CD4-positive, alpha-beta T cell (primary cell): ENCODE measurements at places on chromosomes 7 and 10. TPM values are rescaled to one million over a fixed set of nuclear protein-coding genes. Genes with fewer than 3 reads are reported as not detected.

- H3K36me3 ChIP-seq: no peaks in the 10 kb centered on the region
- no peaks in the 10 kb centered on the region for H3K4me1 ChIP-seq
- H3K27me3 ChIP-seq: no peaks in the 10 kb centered on the region
Observed at GRCh38 chr7:22154143-22154529, 202.8 kb downstream of the RAPGEF5 start.

- H3K36me3 ChIP-seq: peaks cover 14% of the 10 kb centered on the region
- peak overlapping the region; percentile 97 for H3K4me3 ChIP-seq
- H3K27me3 ChIP-seq: no peaks in the 10 kb centered on the region
Observed at GRCh38 chr10:100998183-100998990, 1.2 kb upstream of the LZTS2 start.

- H3K27ac ChIP-seq: no peak overlapping the region
- no peak for DNase-seq
- no peaks in the 10 kb centered on the region for H3K4me1 ChIP-seq
- H3K27me3 ChIP-seq: no peaks in the 10 kb centered on the region
- no peak overlapping the region for H3K4me3 ChIP-seq
- H3K36me3 ChIP-seq: no peaks in the 10 kb centered on the region
Observed at GRCh38 chr10:33952692-33953360, 618.4 kb upstream of the NRP1 start.

- H3K4me3 ChIP-seq: no peak overlapping the region
- no peaks in the 10 kb centered on the region for H3K27me3 ChIP-seq
- H3K27ac ChIP-seq: no peak overlapping the region
- no peaks in the 10 kb centered on the region for H3K4me1 ChIP-seq
Observed at GRCh38 chr7:42902331-42902730, 9.5 kb downstream of the C7orf25 start.

DNA sequence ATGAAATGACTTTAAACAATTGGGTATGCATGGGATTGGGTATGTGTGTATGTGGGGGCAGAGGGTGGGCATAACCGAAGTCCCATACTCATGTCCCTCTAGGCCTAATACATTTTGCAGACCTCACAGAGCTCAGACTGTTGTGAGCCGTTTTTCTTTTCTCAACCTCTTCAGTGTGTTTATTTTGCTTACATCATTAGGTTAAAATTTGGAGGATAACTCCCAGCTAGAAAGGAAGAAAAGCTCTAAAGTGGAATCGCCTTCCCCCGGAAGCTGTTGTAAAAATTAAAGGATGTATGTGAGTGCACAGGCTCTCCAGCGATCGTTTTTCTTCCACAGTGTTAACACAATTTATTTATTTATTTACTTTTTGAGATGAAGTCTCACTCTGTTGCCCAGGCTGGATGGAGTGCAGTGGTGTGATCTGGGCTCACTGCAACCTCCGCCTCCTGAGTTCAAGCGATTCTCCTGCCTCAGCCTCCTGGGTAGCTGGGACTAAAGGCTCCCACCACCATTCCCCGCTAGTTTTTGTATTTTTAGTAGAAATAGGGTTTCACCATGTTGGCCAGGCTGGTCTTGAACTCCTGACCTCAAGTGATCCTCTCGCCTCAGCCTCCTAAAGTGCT lies 1.5 kb upstream of the H2AZ2 start:
- peaks cover 10% of the 10 kb centered on the region for H3K4me1 ChIP-seq
- no peaks in the 10 kb centered on the region for H3K36me3 ChIP-seq
- no peak overlapping the region for H3K4me3 ChIP-seq
- H3K27ac ChIP-seq: no peak overlapping the region

DNA sequence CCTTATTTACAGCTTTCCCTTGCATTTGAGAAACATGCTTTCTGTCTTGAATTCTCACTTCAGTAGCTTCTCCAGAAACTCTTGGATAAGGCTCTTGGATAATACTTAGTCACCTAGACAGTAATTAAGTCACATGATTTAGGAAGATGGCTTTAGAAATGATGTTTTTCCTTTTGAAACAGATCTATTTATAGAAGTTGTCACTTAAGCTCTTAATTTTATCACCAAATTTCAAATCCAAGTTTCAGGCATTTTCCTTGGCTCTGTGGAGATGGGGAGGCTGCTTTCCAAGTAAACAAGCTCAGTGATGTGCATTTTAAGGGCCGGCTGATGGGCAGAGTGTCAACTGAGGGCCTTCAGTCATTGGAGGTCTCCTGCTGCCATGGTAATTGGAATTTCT lies 130.3 kb downstream of the SRI start:
- H3K36me3 ChIP-seq: no peaks in the 10 kb centered on the region
- no peak overlapping the region for H3K4me3 ChIP-seq
- H3K27ac ChIP-seq: no peak overlapping the region
- H3K4me1 ChIP-seq: no peaks in the 10 kb centered on the region

GRCh38 chr7:43395351-43395750 lies 187.6 kb upstream of the STK17A start:
- no peak overlapping the region for H3K4me3 ChIP-seq
- DNase-seq: no peak
- H3K27ac ChIP-seq: no peak overlapping the region
- no peaks in the 10 kb centered on the region for H3K4me1 ChIP-seq
- no peaks in the 10 kb centered on the region for H3K36me3 ChIP-seq

GRCh38 chr10:116274064-116274904 lies 1.3 kb upstream of the GFRA1 start:
- H3K27ac ChIP-seq: no peak overlapping the region
- no peak for DNase-seq
- no peaks in the 10 kb centered on the region for H3K4me1 ChIP-seq
- H3K27me3 ChIP-seq: peaks cover 26% of the 10 kb centered on the region

DNA sequence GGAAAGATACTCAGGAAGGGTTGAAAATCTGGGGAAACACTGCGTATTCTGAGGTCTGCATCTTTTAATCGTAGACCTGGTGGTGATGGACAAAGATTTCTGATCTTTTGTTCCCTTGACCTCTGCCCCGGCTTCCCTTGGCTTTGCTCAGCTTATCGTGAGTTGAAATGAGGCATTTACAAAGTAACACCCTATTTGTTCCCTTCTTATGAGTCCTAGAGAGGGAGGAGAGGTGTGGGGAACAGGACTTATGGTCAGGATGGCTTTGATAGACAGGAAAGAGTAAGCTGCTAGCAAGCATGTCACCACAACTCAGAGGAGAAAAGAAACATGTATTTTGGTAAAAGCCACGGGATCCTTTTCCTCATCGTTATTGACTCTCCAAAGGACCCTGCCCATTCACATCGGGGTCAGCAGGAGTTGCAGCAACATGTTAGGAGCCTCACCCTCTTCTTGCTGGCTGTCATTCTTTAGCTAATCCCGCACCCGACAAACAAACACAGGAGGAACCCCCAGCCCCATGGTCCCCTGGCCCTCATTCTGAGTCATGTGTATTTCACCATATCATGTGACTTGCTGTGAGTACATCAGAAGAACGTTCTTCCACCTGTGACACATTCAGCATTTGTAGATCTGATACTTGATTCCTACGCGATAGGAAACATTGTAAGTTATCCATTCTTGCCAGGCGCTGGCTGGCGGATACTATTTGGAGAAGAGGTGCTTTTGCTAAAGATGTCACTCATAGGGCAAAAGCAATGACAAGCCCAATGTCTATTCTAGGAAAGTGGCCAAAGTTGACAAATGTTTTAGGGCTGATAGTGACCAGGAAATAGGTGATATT lies 170.1 kb downstream of the RTKN2 start:
- H3K27me3 ChIP-seq: no peaks in the 10 kb centered on the region
- peaks cover 9% of the 10 kb centered on the region for H3K36me3 ChIP-seq
- no peaks in the 10 kb centered on the region for H3K4me1 ChIP-seq
- no peak overlapping the region for H3K27ac ChIP-seq

DNA sequence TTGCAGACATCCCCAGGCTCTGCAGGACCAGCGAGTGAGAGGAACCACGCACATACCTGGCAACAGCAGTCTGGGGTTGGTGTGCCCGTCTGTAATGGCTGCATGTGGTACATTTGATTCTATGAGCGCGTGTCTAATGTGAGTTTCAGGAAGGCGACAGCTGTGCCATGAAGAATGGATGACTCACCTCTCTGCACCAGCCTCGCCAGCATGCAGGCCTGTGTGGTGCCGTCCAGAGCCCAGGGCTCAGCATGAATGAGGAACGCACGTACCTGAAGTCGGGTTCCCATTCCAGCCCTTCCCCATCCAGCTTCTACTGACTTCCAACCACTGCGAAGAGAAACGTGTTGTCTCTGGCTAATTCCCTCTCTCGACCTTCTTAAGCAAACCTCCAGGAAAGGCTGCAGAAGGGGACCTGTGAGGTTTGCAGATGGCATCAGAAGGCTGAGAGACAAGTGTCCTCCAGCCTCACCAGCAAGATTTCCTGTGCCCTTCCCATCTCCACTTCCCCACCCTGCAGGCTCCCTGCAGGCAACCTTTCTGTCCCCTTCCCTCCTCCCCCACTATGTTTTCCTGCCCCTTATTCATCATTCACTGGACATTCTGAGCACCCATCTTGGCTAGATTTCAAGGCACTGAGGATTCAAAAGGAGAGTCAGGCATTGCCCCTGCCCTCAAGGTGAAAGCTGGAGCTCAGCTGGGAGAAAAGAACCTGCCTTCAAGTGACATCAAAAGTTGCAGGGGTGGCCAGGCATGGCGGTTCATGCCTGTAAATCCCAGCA lies 54.3 kb downstream of the ASB13 start:
- H3K4me1 ChIP-seq: no peaks in the 10 kb centered on the region
- H3K4me3 ChIP-seq: no peak overlapping the region
- H3K27ac ChIP-seq: no peak overlapping the region
- H3K27me3 ChIP-seq: no peaks in the 10 kb centered on the region

DNA sequence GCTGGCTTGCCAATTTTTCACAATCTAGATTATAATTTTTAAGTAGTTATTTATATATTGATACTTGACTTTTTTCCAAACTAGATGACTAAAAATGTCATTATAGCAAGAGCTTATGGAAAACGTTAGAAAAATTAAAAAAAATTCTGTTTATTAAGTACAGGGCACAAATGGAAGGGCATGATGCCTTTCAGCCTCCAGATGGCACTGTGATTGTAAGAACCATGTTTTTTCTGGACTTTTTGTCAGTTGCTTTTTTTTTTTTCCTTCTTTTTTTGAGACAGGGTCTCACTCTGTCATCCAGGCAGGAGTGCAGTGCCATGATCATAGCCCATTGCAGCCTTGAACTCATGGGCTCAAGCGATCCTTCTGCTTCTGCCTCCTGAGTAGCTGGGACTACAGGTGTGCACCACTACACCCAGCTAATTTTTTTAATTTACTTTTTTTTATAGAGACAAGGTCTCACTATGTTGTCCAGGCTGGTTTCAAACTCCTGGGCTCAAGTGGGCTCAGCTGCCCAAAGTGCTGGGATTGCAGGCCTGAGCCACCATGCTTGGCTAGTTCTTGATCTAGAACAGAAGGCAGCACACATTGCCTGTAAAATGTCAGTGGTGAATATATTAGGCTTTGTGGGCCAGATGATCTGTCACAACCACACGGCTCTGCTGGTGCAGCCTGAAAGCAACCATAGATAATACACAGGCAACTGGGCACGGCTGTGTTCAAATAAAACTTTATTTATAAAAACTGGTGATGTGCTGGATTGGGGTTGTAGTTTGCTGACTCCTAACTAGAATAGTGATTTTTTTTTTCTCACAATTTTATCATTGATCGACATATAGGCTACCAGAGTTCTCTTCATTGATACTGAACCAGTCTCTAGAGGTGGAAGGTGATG lies 27.4 kb downstream of the UCMA start:
- H3K4me1 ChIP-seq: no peaks in the 10 kb centered on the region
- no peaks in the 10 kb centered on the region for H3K27me3 ChIP-seq
- no peak overlapping the region for H3K27ac ChIP-seq
- H3K36me3 ChIP-seq: no peaks in the 10 kb centered on the region
- no peak overlapping the region for H3K4me3 ChIP-seq

DNA sequence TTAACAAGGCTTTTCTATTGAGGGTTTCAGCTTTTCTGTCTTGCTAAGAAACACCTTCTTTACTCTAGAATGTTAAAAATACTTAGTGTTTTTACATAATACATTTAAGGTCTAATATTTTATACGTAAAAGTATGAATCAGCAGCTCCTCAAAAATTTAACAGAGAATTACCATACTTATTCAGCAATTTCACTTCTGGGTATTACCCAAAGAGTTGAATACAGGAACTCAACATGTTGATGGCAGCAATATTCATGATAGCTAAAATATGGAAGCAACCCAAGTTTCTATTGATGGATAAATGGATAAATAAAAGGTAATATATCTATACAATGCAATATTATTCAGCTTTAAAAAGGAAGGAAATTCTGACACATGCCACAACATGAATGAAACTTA lies 9.7 kb upstream of the OR13A1 start:
- H3K36me3 ChIP-seq: no peaks in the 10 kb centered on the region
- no peaks in the 10 kb centered on the region for H3K27me3 ChIP-seq
- no peak overlapping the region for H3K27ac ChIP-seq
- no peaks in the 10 kb centered on the region for H3K4me1 ChIP-seq
- no peak overlapping the region for H3K4me3 ChIP-seq

DNA sequence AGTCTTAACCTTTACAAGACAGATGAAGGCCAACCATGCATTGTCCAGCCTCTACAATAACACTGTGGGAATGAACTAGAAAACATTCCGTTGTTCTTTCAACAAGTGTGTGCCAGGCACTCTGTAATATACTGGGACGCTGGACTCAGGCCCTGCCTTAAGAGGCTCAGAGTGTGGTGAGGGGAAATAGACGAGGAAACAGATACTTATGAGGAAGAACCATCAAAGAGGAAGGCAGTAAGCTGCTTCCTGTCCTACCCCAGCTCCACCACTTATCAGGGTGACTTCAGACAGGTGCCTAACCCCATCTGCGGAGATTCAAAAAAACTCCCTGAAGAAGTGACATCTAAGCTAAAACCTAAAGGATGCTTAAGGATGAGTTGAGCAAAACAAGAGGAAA lies 8.9 kb upstream of the TRIM8 start:
- no peak overlapping the region for H3K4me3 ChIP-seq
- peaks cover 48% of the 10 kb centered on the region for H3K4me1 ChIP-seq
- peaks cover 8% of the 10 kb centered on the region for H3K36me3 ChIP-seq
- peak overlapping the region; percentile 29 for H3K27ac ChIP-seq
- no peaks in the 10 kb centered on the region for H3K27me3 ChIP-seq

GRCh38 chr7:44621034-44621749 lies 14.8 kb downstream of the OGDH start:
- H3K27ac ChIP-seq: peak overlapping the region; percentile 3
- DNase-seq: no peak
- H3K36me3 ChIP-seq: peaks cover 25% of the 10 kb centered on the region
- no peaks in the 10 kb centered on the region for H3K27me3 ChIP-seq
- peaks cover 80% of the 10 kb centered on the region for H3K4me1 ChIP-seq

DNA sequence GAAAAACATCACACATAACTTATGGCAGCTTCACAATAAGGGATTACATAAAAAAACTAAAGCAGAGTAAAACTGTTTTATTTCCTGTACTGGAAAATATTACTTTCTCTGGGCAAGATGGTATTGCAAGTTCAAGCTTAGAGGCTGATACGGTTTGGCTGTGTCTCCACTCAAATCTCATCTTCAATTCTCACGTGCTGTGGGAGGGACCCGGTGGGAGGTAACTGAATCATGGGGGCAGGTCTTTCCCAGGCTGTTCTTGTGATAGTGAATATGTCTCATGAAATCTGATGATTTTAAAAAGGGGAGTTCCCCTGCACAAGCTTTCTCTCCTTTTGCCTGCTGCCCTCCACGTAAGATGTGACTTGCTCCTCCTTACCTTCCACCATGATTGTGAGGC lies 5.1 kb upstream of the LRRC27 start:
- H3K27ac ChIP-seq: no peak overlapping the region
- H3K4me3 ChIP-seq: no peak overlapping the region
- peaks cover 31% of the 10 kb centered on the region for H3K4me1 ChIP-seq
- peaks cover 7% of the 10 kb centered on the region for H3K36me3 ChIP-seq
- no peak for DNase-seq

The LAMTOR4 gene
- 125 TPM for total RNA-seq

The ANKRD61 gene
- total RNA-seq: not detected

The CRHR2 gene
- not detected for total RNA-seq

The MRPL32 gene
- total RNA-seq: 57.1 TPM

The WDR86 gene
- total RNA-seq: 6.2 TPM

The FBXO24 gene
- 0.66 TPM for total RNA-seq

The MMP21 gene
- 0.34 TPM for total RNA-seq

The SLC39A12 gene
- not detected for total RNA-seq

The SH2D4B gene
- 0.31 TPM for total RNA-seq

The VAX1 gene
- total RNA-seq: not detected

The PDE1C gene
- not detected for total RNA-seq
